ENCODE measurements at places on chromosomes 7 and 10. TPM values are rescaled to one million over a fixed set of nuclear protein-coding genes. Genes with fewer than 3 reads are reported as not detected.

DNA sequence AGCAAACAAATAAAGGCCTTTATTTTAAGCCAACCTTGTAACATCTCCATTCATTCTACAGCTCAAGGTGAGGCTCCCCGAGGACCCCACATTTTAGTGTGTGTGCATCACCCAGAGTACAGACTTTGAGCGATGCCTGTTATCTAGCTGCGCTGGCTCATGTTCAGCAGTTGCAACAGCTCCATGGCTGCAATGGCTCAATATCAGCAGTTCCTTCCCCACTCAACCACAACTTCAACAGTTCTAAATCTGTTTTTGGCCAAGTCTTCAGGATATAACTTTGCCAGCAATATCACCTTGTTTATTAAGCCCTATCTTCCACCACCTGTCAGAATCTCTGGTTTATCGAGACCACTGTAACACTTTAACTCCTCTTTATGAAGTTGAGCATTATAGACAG, 95.8 kb downstream of the WNT2 start:
- DNase-seq, result no peak

DNA sequence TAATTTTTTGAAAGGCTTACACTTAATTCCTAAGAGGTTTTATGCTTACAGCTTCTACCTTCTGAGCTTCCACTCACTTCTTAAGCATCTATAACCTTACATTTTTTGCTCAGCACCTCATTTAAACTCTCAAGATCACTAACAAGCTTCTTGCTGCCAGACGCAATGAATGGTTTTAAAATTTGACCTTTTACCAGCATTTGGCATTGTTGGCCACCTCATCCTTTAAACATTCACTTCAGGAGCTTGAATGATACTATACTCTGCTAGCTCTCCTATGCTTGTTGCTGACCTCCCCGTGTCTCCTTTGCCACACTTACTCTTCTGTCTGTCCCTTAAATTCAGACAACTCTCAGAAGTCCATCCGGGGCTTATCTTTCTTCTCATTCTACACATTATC, 37.7 kb upstream of the ODAD2 start:
- no peak for DNase-seq

DNA sequence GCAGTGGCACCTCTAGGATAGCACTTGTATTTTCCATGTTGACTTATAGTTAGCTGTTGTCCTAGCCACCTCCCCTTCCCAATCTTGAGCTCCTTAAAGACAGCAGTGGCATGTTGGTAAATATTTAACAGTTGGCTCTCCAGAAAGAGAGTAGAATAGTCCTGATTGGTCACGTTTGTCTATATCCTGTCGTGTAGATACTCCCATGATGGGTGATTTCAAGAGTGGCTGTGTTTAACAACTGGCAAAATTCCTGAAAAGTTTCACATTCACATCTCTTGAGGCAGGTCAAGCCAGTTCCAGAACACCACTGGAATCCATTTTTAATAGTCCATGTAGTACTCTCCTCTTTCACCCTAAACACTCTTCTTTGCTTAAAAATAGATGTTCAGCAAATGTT, 68.2 kb upstream of the FZD1 start:
- DNase-seq, result no peak

DNA sequence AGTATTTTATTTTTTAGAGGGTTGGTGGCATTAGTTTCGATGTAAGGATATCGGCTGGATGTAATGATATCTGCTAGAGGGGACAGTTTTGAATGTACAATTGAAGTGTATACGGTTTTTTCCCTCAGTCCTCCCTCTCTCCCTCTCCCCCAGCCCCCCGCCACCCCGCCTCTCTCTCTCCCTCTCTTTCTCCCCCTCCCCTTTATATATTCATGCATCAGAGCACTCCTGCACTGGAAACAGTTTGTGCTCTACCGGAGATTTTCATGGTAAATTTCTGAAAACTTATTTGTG, 1.6 kb downstream of the GLCCI1 start:
- DNase-seq, result no peak

- DNase-seq, result no peak
Observed at GRCh38 chr10:14039968-14040668, 290.6 kb downstream of the FRMD4A start.

CPA4 gene
- under 0.01 TPM for total RNA-seq

DNA sequence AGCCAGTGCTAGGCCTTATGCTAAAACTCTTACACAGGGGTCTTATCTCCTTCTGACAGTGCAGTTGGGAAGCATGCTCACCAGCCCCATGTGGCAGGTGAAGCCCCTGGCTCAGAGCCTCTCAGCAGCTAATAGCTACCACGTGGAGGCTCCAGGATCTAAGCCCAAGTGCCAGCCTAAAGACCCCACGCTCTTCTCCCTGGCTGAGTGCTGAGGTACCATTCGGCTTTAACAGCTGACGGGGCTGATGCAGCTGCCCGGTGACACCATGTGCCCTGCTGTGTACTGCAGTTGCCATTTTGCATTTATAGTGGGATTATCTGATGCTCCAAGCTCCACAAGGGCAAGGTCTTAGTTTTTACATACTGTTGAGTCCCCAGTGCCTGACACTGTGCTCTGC, 515.7 kb upstream of the GALNT17 start:
- no peak for DNase-seq

NPSR1 gene
- not detected for total RNA-seq

PDK4 gene
- 2.9 TPM for total RNA-seq

NFKB2 gene
- 0.41 TPM for total RNA-seq
